ENCODE measurements at places on chromosomes 5 and 9.
A peak's percentile ranks its signal among the peaks of the same experiment; 100 is the strongest.

GRCh38 chr5:98905857-98906688, 22.7 kb downstream of the CHD1 start:
- DNase-seq: no peak

GRCh38 chr5:67206929-67207328, 10.3 kb upstream of the CD180 start:
- peak; percentile 84 for DNase-seq

DNA sequence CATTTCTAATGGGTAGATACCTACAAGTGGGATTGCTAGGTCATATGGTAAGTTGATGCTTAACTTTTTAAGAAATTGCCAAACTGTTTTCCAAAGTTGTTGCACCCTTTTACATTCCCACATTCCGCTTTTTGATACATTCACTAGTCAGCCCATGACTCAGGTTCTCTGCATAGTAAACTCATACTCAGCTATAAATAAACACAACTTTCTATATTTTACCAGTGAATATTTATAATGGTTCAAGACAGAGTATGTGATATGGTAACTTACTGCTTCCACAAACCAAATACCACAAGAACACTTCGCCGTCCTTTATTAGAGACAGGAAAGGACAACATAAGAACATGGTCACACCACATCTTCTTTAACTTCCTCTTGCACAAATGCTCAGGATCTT, 54.0 kb downstream of the PLPP1 start:
- DNase-seq: no peak

GRCh38 chr5:178449163-178450070, 140.8 kb downstream of the COL23A1 start:
- no peak for DNase-seq

GRCh38 chr9:138022756-138023393, 145.3 kb downstream of the CACNA1B start:
- DNase-seq: no peak

DNA sequence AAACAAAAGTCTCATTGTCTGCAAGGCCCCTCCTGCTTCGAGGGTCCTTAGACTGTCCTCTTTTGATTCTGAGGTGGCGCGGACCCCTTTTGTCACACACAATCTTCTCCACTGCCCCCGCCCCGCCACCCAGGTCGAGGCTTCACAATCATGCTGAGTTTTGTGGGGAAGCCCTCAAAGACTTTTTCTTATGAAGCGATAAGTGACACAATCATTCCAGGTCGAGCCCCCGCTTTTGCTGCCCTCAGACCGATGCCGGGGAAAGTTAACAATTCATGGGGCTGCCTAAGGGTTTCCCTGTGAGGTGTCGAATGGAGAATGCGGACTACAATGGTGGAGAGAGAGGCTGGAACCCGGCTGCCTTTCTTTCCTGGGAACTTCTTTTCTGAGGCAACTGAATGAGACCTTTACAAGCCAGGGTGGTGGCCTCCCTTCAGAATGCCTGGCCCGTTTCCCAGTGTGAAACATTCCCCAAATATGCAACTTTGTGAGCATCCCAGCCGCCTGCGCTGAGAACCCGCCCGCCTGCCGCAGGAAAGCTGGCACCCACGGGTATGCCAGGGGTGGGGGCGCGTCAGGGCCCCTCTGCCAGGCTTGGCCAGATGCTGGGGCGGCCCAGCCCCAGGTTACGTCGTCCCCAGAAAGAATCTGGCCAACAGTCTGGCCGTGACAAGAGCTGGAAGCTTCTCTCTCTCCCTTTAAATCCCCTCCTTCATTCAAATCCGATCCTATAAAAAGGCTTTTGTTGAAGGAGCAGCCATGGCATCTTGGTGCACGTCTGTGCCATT, 71.9 kb downstream of the MAP1B start:
- DNase-seq: no peak

DNA sequence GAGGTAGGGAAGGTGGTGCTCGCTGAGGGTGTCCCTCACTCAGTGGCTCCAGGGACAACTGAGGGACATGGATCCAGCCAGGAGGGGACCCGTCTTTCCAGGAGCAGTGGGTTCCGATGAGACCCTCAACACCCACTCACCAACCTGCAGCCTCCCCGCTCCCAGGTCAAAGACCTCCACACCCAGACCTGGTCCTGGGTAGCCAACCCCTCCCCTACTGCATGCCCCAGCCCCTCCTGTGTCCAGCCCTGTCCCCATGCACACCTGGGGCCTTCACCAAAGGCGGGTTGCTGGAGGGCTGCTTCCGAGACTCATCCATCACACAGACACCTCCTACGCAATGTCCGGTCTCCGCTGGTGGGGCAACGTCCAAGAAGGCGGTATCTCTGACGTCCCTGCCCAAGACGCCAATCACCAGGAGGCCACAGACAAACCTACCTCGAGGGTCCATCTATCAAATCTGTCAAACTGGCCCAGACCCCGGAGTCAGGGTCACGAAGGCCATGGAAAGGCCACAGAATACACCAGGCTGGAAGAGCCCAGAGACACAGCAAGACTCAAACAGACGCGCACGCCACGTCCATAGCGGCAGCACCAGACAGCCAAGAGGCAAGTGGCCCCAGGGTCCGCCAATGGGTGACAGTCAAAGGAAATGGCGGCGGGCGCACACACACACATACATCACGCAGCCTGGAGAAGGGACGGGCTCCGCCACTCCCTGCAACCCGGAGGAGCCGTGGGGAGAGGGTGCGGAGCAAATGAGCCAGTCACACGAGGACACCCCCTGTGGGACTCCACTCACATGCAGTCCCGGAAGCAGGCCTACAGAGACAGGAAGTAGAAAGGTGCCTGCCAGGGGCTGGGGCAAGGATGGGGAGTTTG, 10.8 kb downstream of the NACC2 start:
- DNase-seq: no peak

GRCh38 chr5:154860123-154860522, 1.7 kb downstream of the CNOT8 start:
- no peak for DNase-seq

DNA sequence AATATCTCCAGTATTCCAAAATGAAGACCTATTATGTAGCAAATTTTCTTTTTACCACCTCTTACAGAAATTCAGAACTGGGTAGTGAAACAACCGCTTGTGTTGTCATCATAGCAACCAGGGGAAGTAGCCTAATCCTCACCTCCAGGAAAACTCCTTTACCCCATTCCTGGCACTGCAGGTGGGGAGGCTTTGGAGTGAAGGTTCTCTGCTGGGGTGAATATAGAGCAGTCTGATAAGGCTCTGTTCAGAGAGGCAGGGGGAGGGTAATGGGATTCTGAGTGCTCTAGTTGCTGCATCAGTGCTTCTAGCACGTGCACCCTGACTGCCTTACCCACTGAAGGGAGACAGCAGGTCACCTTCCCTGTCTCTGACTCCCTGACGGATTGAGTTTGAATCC, 116.2 kb downstream of the MAN2A1 start:
- no peak for DNase-seq

DNA sequence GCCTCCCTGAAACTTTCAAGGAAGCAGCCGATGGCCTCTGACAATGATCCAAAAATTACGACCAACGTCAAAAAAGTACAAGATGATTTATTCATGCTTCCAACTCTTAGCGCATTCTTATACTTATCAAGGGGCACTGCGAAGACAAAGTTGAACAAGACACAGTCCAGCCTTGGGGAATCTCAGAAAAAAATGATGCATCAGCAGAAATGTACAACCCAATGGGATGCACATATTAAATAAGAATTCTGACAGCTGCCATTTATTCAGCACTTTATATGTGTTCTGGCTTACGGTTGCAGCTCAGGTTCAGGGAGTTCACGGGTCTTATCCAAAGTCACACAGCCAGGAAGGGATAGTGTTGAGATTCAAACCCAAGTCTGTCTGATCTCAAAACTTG, 96.0 kb upstream of the CPLX2 start:
- DNase-seq: no peak

GRCh38 chr5:15354021-15354420, 146.0 kb upstream of the FBXL7 start:
- DNase-seq: no peak

DNA sequence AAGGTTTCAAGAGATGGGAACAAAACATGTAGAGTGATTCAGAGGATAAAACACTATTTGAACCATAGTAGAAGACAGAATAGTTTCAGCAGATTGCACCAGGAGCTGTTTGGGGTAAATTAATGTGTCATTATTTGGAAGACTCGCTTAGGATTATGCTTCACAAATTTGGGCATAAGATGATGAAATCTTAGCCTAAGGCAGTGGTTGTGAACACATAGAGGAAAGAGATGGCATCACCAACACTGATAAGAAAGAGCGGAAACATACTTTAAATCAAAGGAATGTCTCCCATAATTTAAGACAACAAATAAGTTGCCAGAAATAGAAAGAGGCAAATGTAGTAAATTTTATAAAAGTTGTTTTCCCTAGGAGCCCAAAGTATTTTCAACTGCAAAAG, 66.1 kb upstream of the TBCA start:
- DNase-seq: no peak

- DNase-seq: no peak
Observed at GRCh38 chr5:124605541-124605940, 140.9 kb downstream of the ZNF608 start.

- DNase-seq: no peak
Observed at GRCh38 chr5:132493241-132493640, 2.7 kb upstream of the IRF1 start.

DNA sequence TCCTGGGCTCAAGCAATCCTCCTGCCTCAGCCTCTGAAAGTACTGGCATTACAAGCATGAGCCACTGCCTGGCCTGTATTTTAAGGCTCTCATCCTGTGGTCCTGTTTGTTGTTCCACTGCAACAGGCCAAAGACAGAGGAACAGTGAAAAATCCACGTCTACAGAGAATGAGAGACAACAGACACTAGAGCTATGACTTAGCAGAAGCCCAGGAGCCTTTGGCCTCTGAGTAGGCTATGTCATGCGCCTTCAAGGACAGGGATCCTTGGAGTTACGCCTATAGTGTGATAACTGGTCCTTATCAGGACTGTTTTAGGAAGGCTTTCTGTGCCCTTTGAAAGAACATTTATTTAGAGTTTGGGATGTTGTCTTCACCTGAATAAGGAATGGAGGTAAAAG, 10.5 kb downstream of the POC5 start:
- DNase-seq: no peak

- no peak for DNase-seq
Observed at GRCh38 chr9:94875300-94876020, 149.0 kb downstream of the AOPEP start.

Measured in activated CD4-positive, alpha-beta T cell treated with anti-CD3 and anti-CD28 coated beads, Interleukin-2, amount 50 U/mL, for 4 hours (primary cell).